ENCODE measurements at places on chromosomes 13 and 19.
A peak's percentile ranks its signal among the peaks of the same experiment; 100 is the strongest.

DNA sequence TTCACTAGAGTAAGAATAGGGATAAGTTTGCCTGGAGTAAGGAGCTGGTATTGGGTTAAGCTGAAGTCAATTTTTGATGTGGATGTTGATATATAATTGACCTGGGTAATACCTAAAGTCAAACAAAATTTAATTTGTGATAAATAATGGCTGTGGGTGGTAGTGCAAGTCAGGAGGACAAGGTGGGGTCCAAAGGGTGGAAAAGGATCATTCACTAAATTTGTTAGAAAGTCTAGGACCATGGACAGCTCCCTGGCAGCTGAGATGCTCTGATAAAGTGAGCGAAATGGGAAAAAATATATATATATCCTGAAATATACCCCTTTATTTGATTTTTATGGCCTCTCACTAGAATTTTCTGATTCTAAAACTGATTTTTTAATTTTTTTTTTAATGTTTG is 463.5 kb downstream of the GPC6 start:
- no peak for DNase-seq

- peak; percentile 9 for DNase-seq
Observed at GRCh38 chr13:23928985-23929384, 31.7 kb upstream of the C1QTNF9B start.

DNA sequence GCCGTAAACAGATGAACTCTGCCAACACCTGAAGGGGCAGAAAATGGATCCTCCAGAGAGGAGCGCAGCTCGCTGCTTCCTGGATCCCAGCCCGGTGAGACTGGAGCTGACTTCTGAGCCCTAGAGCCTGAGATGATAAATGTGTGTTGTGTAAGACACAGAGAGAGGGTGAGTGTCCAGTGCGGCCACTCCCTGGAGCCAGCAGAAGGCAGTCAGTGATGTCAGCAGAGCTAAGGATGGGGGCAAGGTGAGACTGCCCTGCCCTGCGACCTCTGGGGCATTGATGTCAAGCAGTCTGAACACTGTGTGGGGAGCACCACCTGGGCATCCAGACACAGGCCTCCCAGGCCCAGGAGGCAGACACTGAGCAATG is 9.7 kb upstream of the SLC35E1 start:
- no peak for DNase-seq

DNA sequence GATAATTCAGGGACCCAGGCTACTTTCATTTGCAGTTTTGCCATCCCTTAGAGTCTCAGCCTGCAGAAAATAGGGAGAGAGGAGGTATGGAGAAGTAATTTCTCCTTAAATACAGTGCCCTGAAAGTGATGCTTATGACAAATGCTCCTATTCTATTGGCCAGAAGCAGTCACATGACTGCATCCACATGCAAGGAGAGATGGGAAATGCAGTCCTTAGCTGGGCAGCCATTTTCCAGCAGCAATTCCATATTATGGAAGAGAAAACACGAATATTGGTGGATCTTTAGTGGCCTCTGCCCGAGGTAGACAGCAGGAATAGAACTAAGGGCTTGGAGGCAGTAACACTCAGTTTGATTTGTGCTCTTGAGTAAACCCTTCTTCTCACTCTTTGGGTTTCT is 39.4 kb downstream of the VAV1 start:
- peak; percentile 73 for DNase-seq

GRCh38 chr19:14265290-14266036 is 59.5 kb upstream of the ADGRL1 start:
- DNase-seq = no peak

GRCh38 chr19:16532440-16533234 is 9.6 kb downstream of the CHERP start:
- DNase-seq = no peak

DNA sequence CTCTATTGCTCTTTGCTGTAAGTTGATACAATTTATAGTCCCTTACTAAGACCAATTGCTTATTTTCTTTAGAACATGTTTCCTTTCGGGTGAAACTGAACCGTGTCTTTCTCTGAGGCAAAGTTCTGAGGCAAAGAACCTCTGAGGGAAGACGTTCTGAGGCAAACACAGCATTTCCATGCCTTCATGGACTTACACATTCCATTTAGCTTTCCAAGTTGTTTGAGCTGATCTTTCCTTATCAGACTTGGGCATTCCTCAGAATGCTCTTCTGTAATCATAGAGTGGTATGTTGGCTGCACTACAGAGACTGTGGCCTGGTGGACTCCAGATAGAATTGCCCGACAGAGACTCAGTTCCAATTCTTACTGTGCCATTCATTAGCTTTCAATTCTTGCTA is 579.1 kb downstream of the KCTD12 start:
- DNase-seq = no peak

GRCh38 chr19:46542428-46543230 is 47.0 kb upstream of the PNMA8B start:
- peak; percentile 77 for DNase-seq

DNA sequence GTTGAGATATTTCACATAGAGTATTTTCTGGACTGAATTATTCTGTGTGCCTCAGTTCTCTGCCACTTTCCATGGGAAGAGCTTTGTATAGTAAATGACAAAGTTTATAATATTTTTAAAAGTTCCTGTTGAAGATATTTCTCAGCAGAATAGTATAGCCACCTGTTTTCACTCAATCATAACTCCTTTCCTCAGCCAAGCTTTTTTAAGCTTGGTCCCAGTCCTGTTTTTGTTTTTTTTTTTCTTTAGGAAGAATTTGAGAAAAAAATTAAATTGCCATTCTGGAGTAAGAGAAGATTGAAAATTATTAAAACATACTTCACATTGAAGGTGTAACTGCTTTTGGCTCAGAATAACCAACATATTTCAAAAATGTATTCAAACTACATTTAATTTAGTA is 55.5 kb downstream of the ENOX1 start:
- no peak for DNase-seq

DNA sequence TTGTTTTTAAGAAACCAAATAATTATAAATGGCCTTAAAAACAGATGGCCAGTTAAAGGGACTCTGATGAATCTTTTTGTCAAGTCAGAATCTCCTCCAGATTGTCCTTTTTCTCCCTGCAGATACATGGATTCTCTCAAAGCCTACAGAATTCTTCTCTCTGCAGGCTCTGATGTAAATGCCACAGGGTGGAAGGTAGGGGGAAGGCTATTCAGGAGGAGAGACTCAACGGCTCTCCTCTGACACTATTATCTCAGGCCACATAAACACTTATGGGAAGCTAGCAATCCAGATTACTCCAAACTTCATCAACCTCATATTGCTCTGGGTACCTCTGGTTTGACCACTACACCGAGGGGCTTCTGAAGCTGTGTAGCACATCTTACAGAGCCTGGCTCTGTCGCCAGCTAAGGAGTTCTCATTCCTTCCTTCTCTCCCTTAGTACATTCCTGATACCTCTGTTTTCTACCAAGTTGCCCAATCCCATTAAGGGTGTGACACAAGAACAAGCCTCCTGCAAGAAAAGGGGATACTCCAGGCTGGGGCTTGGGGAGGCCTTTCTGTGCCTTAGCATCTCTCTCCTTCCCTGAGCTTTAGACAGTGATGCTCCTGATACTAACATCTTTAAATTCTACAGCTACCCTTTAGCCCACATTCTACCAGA is 14.9 kb downstream of the LCP1 start:
- DNase-seq = no peak

GRCh38 chr13:48874165-48874564 is 101.5 kb upstream of the FNDC3A start:
- no peak for DNase-seq

- peak; percentile 49 for DNase-seq
Observed at GRCh38 chr13:24670961-24671381, 9.2 kb upstream of the ATP12A start.

Data from SK-N-SH (cell line).